H7 (cell line): ENCODE measurements at places on chromosomes 5 and 9.
A peak's percentile ranks its signal among the peaks of the same experiment; 100 is the strongest.

GRCh38 chr9:133684121-133684935 lies 48.2 kb downstream of the DBH start:
- DNase-seq, result no peak

- no peak for DNase-seq
These were observed 881 bp downstream of the SUB1 start for GRCh38 chr5:32586276-32586599.

DNA sequence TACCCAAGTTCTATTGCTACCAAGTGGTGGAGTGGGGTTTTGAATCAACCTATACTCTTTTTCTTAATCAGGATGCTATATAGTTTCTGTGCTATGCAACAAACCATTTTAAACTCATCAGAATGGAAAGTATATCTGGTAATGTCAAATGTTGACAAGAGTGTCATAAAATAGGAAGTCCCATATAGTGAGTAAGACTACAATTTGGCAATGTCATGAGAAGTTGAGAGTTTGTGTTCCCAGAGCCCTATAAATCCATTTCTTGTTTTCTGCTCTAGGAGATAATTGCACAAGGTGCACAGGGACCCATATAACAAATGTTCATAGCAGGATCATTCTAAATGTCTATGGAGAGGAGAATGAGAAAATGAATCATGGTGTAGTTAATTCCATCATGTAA lies 109.8 kb upstream of the TXNDC8 start:
- DNase-seq, result no peak

GRCh38 chr5:62617943-62618342 lies 39.3 kb downstream of the LRRC70 start:
- DNase-seq, result no peak

GRCh38 chr9:90102292-90102901 lies 497.6 kb downstream of the GADD45G start:
- peak; percentile 89 for DNase-seq

- no peak for DNase-seq
These were observed 34.8 kb upstream of the DENND1A start for GRCh38 chr9:123964761-123965160.

DNA sequence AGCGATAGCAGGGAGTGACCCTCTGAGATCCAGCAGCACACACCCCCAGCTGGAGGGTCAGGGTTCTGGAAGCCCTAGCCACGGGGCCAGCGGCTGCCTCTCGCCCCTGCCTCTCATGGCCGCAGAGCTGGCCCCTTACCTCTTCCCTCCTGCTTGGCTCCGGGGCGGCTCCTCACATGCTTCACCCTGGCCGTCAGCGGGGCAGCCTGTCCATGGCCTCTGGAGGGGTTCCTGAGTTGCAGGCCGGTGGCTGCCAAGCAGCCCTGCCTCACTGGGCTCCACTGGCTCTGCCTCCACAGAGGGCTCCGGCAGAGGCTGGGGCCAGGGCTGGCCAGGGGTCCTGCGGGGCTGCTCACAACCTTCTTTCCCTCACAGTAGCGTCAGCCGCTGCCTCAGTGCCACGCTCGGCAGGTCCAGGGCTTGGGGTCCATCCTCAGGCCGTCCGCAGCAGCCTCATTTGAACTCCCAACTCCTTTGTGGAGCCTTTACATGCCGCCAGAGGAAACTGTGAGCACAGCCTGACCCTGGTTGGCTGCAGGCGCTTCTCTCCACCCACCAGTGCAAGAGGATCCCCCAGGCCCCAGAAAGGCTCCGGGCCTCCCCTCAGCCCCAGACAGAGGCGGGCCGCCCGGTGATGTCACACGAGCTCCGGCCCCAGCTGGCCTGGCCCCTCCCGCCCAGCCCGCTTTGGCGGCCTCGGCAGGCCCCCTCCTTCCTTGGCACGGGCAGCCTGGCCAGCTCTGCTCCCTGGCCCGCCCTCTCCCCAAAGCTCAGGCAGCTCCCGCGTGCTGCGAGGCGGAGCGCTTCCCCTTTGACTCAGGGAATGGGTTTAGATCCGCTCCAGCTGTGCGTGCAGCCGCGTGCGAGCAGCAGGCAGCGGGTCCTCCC lies at the start of gene ANGPTL2:
Gene ANGPTL2 (minus strand): TSS at position 460 of the 888 bp plus-strand sequence. CDS start 13,904 bp downstream, outside the sequence.
- peak; percentile 98 for DNase-seq
